ENCODE measurements at places on chromosomes 5 and 9.

- DNase-seq, result no peak
Observed at GRCh38 chr5:6452622-6453504, 4.2 kb downstream of the UBE2QL1 start.

DNA sequence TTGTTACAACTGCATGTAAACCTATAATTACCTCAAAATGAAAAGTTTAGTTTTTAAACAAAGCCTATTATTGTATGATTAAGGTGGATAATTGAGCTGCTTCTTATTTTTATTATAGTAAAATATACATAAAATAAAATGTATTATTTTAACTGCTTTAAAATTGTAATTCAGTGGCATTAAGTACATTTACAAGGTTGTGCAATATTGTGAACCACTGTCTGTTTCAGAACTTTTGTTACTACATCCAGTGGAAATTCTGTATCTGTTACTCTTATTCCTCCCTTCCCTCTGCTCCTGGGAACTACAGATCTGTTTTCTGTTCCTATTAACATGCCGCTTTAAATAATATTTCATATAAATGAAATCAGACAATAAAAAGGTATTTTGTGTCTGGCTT is 37.1 kb downstream of the ITGA1 start:
- DNase-seq, result no peak

- no peak for DNase-seq
Observed at GRCh38 chr9:117080765-117081390, 334.0 kb downstream of the ASTN2 start.

DNA sequence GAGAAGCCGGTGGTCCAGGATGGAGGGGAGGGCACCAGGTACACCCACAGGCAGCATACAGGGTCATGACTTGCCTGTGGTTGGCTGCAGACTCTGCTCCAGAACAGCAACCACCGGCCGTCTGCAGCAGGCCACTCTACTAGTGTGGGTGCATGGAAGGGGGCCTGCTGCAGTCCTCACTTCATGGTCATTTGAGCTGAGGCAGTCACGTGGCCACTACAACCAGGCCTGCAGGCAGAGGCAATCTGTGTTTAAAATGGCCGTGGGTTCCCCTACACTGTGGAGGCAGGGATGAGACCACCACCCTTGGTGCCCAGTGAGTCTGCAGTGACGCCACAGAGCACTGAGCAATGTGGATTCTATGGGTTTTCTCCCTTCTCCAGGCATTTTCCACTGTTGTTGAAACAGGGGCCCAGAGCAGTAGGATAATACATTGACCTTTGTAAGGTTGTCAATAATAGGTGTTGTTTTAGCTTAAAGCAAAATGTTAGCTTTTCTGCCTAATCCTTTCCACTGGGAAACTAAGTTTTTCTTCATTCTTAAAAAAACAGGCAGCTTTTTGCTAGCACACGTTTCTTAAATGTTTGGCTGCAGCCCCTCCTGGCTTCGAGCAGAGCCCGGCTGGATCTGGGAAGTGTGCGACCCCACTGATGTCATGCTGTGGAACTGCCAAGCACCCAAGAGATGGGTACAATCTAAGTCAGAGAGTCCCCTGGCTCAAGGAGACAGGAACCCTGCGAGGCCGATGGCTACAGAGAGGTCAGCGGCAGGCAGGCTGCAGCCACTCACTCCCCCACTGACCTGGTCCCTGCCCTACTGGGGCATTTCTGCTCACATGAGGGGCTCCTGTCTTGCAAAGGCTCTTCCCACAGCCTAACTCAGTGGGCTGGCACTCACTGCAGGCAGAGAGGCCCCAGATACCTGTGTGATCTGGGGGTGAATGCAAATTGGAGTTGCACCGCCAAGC is 21.2 kb downstream of the GADD45G start:
- no peak for DNase-seq

DNA sequence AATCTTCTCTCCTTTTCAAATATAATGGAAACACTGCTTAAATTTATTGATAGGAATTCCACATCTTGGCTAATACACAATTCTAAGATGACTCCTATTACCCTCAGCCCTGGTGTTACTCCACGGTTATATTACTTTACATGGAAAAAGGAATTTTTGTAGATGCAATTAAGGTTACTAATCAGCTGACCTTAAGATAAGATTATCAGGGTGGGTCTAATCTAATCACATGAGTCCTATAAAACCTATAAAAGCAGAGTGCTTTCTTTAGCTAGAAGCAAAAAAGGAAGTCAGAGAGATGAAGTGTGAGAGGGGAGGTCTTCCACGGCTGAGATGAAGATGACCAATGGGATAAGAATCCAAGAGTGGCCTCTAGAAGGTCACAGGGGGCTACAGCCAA is 268.6 kb downstream of the PDE4D start:
- no peak for DNase-seq

GRCh38 chr9:127224883-127225739 is 39.5 kb upstream of the GARNL3 start:
- DNase-seq, result peak; percentile 49

- DNase-seq, result peak; percentile 96
Observed at GRCh38 chr9:12740845-12741244, 34.0 kb upstream of the LURAP1L start.

DNA sequence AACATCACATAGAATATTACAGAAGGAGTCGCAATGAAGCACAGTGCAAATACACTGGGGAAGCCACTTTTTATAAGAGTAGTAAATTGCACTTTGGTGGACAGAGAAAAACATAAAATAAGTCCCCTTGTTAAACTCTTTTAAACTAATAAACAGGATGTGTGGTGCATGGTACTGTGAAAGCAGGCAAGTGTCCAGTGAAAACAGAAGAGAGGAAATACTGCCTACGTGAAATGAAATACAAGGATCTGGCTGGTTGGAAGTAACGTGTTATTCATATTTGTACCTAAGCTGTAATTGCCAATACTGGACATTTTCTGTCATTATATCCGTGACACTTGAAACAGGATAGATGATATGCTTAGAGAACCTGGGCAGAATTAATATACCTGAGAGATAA is 191.9 kb upstream of the SLC27A6 start:
- DNase-seq, result no peak

DNA sequence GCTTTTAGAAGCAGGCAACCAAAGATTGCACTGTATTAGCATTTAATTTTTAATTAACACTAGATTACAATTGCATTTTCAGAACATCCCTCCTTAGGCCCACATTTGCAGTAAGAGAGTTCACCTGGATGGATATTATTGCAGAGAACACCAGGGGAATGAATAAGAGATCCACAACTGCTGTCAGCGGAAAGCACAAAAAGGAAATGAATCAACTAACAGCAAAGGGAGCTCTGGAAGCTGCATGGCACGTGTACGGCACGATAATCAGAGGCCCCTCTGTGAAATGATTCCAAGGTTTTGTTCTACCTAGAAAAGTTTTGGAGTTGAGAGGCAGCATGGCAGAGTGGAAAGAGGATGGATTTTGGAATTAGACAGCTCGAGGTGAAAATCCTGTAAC is 361.2 kb upstream of the C9orf72 start:
- no peak for DNase-seq

GRCh38 chr5:17634160-17634559 is at the start of gene TAF11L14:
Gene TAF11L14, plus strand, starts transcription at chr5:17634460.
- no peak for DNase-seq

DNA sequence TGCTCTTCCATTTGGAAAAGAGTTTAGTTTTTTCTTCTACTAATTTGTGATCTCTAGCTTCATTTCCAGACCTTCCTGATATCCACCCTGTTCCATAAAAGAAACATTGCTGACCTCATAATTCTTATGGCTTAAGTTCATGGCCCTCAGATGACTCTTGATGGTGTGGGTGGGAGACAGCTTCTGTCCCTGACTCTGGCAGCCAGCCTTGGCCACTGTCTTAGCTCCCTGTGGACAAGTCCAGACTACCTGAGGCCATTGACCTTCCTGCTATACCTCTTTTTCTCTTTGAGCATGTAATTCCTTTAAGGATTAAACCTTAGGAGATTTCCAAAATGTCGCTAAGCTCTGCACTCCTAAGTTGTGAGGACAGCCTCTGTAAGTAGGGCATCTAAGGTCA is 101.1 kb upstream of the DAP start:
- no peak for DNase-seq

GRCh38 chr9:125513668-125514413 is 193.2 kb downstream of the MAPKAP1 start:
- peak; percentile 83 for DNase-seq

GRCh38 chr5:3004361-3005080 is 253.0 kb upstream of the IRX2 start:
- no peak for DNase-seq

GRCh38 chr5:174295702-174296436 is 250.4 kb downstream of the NSG2 start:
- DNase-seq, result no peak

DNA sequence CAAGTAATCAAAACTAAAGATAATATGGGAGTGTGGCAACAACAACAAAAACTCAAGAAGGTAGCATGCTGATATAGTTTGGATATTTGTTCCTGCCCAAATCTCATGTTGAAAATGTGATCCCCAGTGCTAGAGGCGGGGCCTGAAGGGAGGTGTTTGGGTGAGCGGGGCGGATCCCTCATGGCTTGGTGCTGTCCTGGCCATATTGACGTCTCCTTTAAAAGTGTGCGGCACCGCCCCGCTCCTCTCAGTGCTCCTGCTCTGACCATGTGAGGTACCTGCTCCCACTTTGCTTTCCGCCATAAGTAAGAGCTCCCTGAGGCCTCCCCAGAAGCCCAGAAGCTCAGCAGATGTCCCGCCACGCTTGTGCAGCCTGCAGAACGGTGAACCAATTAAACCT is 25.6 kb downstream of the MED27 start:
- no peak for DNase-seq

GRCh38 chr9:23326597-23326996 is 499.4 kb downstream of the ELAVL2 start:
- DNase-seq, result no peak

DNA sequence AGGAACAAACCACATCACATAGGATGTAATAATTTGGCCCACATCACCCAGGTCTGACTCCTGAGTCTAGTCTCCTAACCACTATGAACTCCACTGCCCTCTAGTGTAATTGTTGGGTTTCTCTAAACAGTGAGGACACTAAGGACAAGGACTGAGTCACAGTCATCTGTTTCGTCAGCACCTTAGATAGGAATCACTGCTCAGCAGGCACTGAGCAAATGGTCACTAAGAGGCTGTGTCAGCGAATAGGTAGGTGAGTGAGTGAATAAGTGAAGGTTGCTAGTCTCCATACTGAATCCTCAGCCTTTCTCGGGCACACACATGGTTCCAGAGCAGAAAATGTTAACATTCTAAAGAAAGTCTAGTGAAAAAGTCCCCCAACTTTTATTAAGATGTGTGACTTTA is 278.6 kb downstream of the SPOCK1 start:
- peak; percentile 98 for DNase-seq

DNA sequence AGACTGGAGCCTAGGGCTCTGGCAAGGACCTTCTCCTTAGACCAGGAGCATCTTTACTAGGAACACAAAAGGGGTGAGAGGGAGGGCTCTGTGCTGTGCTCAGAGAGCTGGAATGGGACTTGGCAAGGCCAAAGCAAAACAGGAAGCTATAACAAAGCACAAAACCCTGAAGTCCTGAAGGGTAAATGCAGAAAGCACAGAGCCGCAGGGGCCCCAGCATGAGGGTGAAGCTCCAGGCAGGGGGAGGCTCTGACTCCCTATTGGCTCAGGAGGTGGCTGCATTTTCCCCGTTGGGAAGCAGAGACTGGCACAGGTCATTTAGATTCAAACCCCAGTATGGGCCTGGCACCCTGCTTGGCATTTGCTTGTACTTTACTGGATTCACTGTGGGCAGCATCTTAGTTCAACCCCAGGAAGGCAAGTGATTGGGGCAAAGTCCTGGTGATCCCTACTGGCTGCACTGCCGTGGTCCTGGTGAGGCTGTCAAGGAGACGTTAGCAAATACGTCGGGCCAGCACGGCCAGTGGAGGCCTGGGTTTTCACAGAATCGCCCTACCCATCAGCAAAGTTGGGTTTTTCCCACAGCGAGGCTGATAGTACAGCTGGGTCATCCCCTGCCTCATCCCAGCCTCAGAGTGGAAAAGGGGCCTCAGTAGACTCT is 46.3 kb downstream of the GGTA1 start:
- DNase-seq, result no peak

- no peak for DNase-seq
Observed at GRCh38 chr5:106860398-106861044, 810.2 kb downstream of the EFNA5 start.

GRCh38 chr9:126401107-126401506 is 74.5 kb downstream of the MVB12B start:
- DNase-seq, result no peak

DNA sequence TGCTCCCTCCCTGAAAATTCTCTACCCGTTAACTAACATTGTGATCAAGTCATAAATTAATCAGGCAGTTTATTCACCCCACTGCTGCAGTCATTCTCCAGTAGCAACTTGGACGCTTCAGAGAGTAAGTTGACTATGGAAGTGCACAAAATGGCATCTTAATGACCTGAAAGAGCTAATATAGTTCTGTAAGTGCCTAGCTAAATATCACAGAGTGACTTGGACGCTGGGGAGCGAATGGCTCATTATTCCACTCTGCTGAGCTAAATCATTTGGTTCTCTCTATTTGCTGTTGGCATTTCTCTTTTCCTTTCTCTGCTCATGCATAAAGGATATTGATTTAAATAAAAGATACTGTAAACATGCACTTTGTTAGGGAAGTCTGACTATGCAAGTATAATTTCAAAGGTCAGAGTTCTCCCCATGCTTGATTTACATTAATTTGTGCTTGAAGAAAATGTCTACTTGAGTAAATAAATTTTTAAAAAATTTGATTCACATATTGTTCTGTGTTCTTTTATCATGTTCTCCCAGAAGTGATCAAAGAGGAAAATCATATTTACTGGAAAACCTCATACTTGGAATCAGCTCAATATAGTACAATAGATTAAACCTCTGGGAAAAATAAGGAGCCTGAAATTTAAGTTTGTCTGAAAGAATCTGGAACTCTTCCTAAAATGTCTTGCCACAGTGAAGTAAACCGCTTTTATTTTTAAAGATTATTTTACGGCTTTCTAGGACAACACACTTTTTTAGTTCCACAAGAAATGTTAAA is 169.5 kb upstream of the HAPLN1 start:
- DNase-seq, result no peak

- no peak for DNase-seq
Observed at GRCh38 chr5:116454417-116454927, 120.2 kb downstream of the SEMA6A start.

- DNase-seq, result no peak
Observed at GRCh38 chr5:133334796-133335639, 277.3 kb downstream of the FSTL4 start.

DNA sequence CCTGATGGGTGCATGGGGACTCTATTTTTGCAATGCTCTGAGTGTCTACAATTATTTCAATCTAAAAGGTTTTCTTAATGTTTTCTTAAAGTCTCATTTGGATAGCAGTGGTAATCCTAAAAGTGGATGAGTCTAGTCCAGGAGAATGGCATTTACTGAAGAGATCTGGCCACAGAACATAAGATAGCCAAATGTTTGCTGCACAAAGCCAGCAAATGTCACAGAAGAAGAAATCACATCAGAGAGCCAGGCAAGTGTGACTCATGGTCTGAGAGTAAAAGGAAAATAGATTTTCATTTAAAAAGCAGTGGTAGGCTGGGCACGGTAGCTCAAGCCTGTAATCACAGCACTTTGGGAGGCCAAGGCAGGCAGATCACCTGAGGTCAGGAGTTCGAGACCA is 352.7 kb upstream of the GRAMD2B start:
- DNase-seq, result no peak

Data from bronchial epithelial cell (primary cell).